Regular cardiac myocyte (primary cell): ENCODE measurements at places on chromosomes 12 and 14. TPM values are rescaled to one million over a fixed set of nuclear protein-coding genes. Genes with fewer than 3 reads are reported as not detected.

Gene NKX2-1
- not detected in 2 replicates for total RNA-seq

Gene POTEM
- total RNA-seq, result not detected in 2 replicates

Gene KRT72
- not detected in 2 replicates for total RNA-seq

Gene MMP19
- 2.5 and 7.3 TPM in 2 replicates for total RNA-seq

Gene CCDC88C
- total RNA-seq, result 0.77 and 0.85 TPM in 2 replicates

Gene FAM177A1
- total RNA-seq, result 59.8 and 61.2 TPM in 2 replicates

Gene RIPK3
- 0.19 and 0.56 TPM in 2 replicates for total RNA-seq

Gene LALBA
- not detected in 2 replicates for total RNA-seq

Gene ANKRD33
- total RNA-seq, result under 0.01 and 0.38 TPM in 2 replicates

Gene PRPH
- total RNA-seq, result under 0.01 and 0.85 TPM in 2 replicates

Gene RHEBL1
- total RNA-seq, result 0.56 and 1.2 TPM in 2 replicates

Gene KRT82
- total RNA-seq, result not detected in 2 replicates

Gene IFI27L1
- 21.7 and 24.7 TPM in 2 replicates for total RNA-seq

Gene DIO2
- total RNA-seq, result 6.8 and 27.0 TPM in 2 replicates

Gene TCL1A
- not detected in 2 replicates for total RNA-seq

Gene ADSS1
- 1.7 and 10.1 TPM in 2 replicates for total RNA-seq

Gene SMOC1
- total RNA-seq, result under 0.01 and 0.85 TPM in 2 replicates

Gene KCNA5
- not detected in 2 replicates for total RNA-seq

Gene TAS2R20
- 1.2 and 4.2 TPM in 2 replicates for total RNA-seq

Gene AGAP2
- 0.19 and 0.28 TPM in 2 replicates for total RNA-seq

Gene FLVCR2
- 1.5 and 7.9 TPM in 2 replicates for total RNA-seq

Gene DDN
- total RNA-seq, result 0.28 and 0.38 TPM in 2 replicates

Gene TRHDE
- total RNA-seq, result 0.38 and 1.7 TPM in 2 replicates

Gene ASB8
- 13.8 and 16.6 TPM in 2 replicates for total RNA-seq

Gene CFAP251
- 3.8 and 4.2 TPM in 2 replicates for total RNA-seq

Gene VDR
- total RNA-seq, result 3.8 and 6.2 TPM in 2 replicates

Gene KITLG
- total RNA-seq, result 51.6 and 64.3 TPM in 2 replicates

Gene AMHR2
- total RNA-seq, result under 0.01 TPM in 1 of 2 replicates, not detected in the other

Gene GCH1
- 1.9 and 10.7 TPM in 2 replicates for total RNA-seq

Gene RNU4-1
- total RNA-seq, result under 0.01 TPM in 1 of 2 replicates, not detected in the other

Gene ZNF410
- 78.8 and 102 TPM in 2 replicates for total RNA-seq

Gene RHOJ
- 2.8 and 13.6 TPM in 2 replicates for total RNA-seq

Gene ADAMTS20
- not detected in 2 replicates for total RNA-seq
